ENCODE measurements at places on chromosomes 1 and 21.

- no peak for DNase-seq
Observed at GRCh38 chr1:227559926-227560325, 3.4 kb upstream of the ZNF678 start.

DNA sequence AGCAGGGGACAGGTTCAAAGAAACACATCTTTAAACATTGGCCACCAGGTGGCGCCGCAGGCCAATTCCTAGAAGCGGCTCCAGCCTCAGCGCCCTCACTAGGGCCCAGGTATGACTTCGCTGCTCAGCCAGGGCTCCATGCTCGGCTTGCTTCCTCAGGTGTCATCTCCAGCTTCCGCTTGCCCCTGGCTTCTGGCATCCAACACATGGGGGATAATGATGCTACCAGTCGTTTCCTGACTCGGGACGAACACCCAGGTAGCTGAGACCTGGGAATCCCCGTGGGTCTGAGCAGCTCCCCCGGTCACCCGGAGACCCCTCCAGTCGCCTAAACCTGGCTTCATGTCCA lies 8.5 kb upstream of the MEX3A start:
- no peak for DNase-seq

DNA sequence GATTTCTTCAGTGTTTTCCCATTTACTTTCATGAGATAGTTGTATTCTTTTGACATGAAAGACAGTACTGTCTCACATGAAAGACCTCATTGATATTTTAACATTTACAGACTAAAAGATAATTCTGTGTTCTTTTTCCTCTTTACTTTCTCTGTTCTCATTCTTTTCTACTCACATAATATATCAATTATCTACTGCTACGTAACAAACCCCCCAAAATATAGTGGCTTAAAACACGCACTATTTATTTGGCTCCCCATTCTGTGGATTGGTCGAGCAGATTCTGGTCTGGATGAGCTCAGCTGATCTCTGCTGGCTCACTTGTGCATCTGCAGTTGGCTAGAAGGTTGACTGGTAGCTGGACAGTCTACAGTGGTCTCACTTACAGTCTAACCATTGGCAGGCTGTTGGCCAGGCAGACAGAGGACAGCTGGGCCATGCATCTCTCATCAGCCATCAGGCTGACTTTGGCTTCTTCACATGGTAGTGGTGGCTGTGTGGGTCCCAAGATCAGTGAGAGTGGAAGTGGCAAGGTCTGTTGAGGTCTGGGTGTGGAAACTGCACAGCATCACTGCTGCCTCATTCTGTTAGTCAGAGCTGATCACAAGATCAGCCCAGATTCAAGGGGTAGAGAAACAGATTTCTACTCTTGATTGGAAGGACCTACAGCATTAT lies 63.2 kb downstream of the MPZL1 start:
- no peak for DNase-seq

- DNase-seq = no peak
Observed at GRCh38 chr21:35273333-35273732, 224.2 kb upstream of the RUNX1 start.

DNA sequence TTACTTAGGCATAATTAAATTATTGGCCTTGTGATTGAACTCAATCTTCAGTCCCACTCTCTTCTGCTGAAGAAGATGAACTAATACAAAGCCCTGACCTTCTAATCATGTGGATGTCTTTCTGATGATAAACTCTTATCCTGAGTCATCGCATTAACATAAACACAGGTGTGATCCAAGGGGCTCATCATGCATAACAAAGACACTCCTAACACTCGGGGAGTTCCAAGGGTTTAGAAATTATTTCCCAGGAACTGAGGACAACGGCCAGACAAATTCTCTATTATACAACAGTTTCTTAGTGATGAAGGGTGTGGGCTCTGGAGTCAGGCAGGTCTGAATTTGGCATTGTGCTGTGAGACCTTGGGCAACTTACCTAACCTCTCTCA lies 18.0 kb downstream of the DUSP10 start:
- DNase-seq = no peak

DNA sequence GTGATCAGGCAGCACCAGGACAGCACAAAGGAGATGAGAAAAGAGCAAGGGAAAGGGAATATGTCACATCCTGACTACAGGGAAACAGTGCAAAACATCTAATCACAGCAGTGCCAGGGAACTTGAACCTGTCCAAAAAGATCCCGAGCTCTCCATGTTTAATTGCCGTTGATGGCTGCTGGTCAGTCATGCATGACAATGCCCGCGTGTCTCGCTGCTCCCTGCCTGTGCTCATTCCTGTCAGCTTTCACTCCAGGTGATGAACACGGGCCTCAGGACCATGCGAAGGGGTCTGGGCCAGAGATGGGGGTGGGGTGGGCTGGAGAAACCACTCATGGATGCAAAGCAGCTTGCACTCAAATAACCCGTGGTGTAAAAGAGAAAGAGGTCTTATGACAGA lies 287.0 kb downstream of the GPATCH2 start:
- no peak for DNase-seq

- no peak for DNase-seq
Observed at GRCh38 chr1:190452272-190452848, 25.3 kb downstream of the BRINP3 start.

DNA sequence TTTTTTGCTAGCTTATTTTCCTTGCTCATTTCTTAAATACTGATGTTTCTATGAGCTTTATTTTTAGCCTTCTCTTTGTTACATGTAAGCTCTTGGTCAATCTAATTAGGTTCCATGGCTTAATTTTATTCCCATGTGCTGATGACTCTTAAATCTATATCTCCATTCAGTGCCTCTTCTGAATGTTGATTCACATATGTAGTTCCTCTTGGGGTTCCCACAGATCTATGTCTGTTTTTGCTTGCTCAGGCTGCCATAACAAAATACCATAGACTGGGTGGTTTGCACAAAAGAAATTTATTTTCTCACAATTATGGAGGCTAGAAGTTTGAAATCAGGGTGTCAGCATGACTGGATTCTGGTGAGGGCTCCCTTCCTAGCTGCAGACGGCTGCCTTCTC lies 58.3 kb upstream of the PLA2G4A start:
- DNase-seq = no peak

GRCh38 chr21:15667819-15668218 lies 62.0 kb upstream of the USP25 start:
- no peak for DNase-seq

- DNase-seq = no peak
Observed at GRCh38 chr1:167064621-167065020, 25.6 kb downstream of the GPA33 start.

GRCh38 chr1:200686620-200687019 lies 16.9 kb upstream of the DDX59 start:
- no peak for DNase-seq

GRCh38 chr21:19123053-19123452 lies 719.5 kb upstream of the TMPRSS15 start:
- DNase-seq = no peak

DNA sequence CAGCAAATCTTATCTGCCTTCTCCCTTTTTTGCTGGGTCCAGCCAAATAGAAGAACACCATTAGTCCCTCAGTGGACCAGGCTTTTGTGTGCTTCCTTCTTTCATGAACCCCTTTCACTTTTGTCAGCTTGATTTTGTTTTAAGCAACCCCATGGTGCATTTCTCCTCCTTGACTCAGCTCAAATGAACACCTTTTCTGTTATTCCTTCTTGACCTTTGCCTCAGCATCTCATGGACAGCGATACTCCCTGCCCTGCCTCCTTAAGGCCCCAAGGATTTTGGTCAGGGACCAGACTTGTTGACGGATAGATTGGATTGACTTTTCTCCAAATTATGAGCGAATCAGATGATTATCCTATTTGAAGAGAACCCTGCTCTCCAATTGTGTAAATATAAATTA lies 356.6 kb upstream of the USP24 start:
- DNase-seq = no peak

DNA sequence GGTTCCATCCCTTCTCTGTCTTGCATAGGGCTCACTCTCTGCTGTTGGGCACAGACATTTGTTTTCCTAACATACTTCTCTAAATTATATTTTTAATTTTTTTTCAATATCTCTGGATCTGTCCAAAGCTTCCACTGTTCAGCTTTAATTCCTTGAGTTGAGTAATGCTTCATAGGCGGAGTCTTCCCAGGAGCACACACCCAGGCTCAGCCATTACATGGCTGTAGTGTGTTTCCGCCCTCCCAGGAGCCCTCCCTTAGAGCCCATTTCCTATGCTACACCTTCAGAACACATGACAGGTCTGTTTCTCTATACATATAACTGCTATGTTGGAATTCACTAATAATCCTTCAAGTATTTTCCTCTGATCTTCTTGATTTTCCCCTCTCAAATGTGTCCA lies 297.4 kb downstream of the PBX1 start:
- DNase-seq = no peak

- no peak for DNase-seq
Observed at GRCh38 chr1:55815745-55816455, 600.7 kb upstream of the USP24 start.

DNA sequence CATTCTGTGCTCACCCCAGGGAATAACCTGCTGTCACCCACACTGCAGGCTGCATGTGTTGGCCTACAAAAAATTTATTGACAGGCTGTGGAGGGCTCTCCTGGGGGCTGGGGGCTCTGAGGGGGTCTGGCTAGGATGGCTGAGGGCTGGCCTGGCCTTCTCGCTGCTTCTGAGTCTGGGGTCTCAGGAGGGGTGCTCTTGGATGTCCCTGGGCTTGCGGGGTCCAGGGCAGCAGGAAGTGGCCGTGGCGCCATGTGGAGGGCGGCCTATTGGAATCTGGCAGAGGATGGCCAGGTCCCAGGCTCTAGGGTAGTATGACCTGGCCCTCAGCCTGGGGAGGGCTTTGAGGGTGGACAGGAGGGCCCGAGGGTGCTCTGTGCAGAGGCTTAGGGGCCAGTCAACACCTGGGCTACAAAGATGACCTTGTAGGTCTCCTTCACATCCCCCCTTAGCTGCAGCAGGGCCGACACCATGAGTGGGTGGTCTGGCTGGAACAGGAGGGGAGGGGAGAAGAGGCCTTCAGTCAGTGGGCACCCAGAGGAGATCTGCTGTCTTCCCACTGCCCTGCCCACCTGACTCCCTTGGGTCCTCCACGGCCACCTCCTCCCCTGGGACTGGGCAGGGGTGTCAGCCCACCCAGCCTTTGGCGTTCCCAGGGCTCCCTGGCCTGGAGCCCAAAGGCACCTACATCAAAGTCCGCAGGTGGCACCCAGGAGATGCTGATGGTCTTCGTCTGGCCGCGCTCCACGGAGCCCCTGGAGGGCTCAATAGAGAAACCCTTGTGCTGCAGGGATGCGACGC lies 3.0 kb upstream of the TMEM52 start:
- DNase-seq = no peak

GRCh38 chr1:115729756-115730155 lies 38.8 kb downstream of the CASQ2 start:
- DNase-seq = no peak

Data from epithelial cell of prostate (primary cell).